Lower lobe of right lung (tissue), 2 donors: ENCODE measurements at places on chromosomes 16 and 17. TPM values are rescaled to one million over a fixed set of nuclear protein-coding genes. Genes with fewer than 3 reads are reported as not detected.

Gene CCL5
- total RNA-seq = 18.2 TPM

Gene CD300LB
- total RNA-seq = 1.5 TPM

Gene ZNF469
- total RNA-seq = 2.0 TPM

Gene KRTAP4-9
- total RNA-seq = not detected
